ENCODE measurements at places on chromosomes 1 and 21.

GRCh38 chr1:154493276-154493675 is 8.7 kb upstream of the TDRD10 start:
- no peak for DNase-seq

- no peak for DNase-seq
These were observed 2.7 kb downstream of the RPRD2 start for GRCh38 chr1:150366416-150367296.

DNA sequence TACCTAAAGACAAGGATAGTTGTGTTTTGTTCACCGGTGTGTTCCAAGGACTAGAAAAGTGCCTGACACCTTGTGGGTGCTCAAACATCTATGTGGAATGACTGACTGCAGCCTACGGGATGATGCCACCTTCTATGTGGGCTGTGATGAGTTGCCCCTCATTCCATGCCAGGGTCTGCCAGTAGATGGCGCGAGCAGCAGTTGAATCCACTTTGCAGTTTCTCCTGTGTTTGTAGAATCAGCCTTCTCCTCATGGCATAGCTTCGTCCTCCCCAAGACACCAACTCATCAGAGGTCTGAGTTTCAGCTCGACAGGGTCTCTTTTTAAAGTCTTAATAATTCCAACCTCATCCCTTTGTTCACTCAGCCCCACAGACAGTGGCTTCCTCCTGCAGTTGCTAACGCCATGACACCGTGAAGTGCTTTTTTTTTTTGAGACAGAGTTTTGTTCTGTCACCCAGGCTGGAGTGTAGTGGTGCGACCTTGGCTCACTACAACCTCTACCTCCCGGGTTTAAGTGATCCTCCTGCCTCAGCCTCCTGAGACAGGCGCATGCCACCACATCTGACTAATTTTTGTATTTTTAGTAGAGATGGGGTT is 133.7 kb downstream of the CAPN8 start:
- no peak for DNase-seq

DNA sequence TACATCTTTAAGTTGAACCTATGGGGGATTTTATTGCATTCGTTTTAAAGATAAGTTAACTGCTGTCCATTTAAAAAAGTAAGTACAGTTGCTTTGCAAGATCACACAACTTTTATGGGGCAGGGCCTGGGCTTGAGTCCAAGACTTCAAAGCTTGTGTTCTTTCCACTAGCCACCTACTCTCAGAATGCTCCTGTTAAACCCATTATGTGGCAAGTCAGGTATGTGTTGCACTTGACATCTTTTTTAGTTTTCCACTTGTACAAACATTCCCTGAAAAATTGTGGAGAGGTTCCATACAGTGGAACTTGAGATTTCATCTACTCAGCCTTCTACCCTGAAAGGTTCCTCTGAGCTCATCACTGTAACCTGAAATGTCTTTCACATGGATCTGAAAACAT is 235.5 kb upstream of the SGIP1 start:
- DNase-seq = no peak

GRCh38 chr1:29990304-29990703 is 733.1 kb downstream of the MATN1 start:
- no peak for DNase-seq

DNA sequence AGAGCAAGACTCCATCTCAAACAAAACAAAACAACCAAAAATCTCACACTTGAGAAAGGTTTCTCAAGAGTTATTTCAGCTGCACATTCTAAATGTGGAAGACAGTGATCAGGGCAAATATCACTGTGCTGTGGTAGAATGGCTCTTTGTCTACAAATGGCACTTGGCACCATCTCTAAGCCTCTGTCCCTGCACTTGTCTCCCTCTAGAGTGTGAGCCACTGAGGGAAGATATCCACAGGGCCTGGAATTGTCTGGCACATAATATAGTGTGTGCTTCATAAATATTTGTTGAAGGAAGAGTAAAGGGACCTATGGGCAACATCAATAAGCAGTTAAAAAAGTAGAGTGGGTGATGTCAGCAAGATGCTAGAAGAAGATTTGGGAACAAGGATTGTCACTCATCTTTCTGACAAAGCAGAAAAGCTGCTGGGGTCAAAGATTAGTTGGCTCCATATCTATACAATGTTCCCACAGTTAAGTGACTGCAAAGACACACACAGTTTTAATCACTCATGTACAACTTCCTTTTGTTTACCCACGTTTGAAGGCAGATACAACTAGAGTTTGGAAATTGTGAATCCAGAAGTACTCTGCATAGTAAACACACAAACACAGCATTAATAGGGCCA is 19.1 kb downstream of the CD101 start:
- no peak for DNase-seq

DNA sequence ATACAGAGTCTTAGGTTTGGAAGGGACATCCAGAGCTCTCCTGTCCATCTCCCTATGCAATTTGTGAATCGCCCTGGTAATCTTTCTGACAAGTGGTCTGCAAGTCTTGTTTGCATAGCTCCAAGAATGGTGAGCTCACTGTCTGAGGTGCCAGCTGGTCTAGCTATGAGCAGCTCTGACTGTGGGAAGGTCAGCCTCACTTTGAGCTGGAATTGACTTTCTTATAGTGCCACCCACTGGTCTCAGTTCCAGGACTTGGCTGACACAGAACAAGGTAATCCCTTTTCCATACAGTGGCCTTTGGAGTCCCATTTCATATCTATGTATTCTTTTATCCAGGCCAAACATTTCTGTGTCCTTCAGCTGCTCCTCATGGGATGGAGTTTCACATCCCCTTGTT is 95.6 kb upstream of the C8B start:
- DNase-seq = no peak

- peak; percentile 18 for DNase-seq
These were observed at the start of gene HMCN1 for GRCh38 chr1:185733818-185734735. Gene HMCN1, plus strand, starts transcription at chr1:185734391. Its CDS starts 389 bp downstream, at chr1:185734780.
